Colonic mucosa (tissue), 4 donors: ENCODE measurements at places on chromosomes 4 and X. TPM values are rescaled to one million over a fixed set of nuclear protein-coding genes. Genes with fewer than 3 reads are reported as not detected.

SAGE1 gene
- total RNA-seq = not detected

ARMCX6 gene
- 15.8 TPM for total RNA-seq

NHS gene
- 3.0 TPM for total RNA-seq

AFF2 gene
- total RNA-seq = 0.05 TPM

RBM46 gene
- total RNA-seq = not detected
